ENCODE measurements at places on chromosomes 2 and 18.

GRCh38 chr18:74895686-74896085 lies 298.0 kb downstream of the ZNF407 start:
- no peak for DNase-seq

DNA sequence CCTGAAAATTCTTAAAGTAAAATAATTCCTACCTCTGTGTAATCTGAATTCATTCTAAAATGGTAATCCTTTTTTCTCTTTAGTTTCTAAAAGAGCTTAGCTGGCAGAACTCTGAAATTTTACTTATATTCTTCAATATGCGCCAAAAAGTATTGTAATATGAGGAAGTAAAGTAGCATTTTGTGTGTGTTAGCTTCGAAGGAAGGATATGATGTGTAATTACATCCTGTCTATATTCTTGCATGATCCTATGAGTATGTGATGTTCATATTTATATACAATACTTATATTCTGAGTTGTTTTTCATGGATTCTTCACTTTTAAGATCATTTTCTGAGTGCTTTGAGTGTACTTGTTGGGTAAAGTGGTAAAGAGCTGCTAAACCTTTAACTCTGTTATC lies 402.9 kb upstream of the PKDCC start:
- no peak for DNase-seq

DNA sequence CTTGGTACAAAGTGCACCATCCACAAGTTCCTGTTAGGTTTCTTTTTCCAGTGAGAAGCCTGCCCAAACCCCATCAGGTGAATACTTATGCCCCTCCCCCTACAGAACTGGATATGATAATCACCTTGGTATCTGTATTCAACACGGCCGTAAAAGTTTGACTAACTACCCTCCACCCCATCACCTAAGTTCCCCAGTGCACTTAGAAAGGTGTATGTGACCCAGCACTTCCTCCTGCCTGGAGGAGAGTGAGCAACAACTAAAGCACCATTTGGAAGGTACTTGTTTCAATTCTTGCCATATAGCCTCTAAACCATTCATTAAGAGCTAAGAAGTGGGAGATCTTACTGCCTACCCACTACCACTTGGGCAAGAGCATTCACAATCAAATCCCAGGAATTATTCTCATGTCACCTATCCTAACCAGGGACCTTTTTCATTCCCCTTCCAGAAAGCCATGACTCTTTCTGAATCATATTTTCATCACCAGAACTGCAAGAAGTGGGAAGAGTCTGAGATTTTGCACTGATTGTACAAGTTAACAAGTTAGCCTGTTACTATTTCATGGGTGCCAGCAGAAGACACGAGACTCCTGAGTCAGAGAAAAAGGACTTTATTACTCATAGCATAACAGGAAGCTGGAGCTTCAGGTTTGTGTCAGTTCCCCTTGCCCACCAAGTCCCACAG lies 53.5 kb upstream of the NDUFV2 start:
- DNase-seq, result no peak

DNA sequence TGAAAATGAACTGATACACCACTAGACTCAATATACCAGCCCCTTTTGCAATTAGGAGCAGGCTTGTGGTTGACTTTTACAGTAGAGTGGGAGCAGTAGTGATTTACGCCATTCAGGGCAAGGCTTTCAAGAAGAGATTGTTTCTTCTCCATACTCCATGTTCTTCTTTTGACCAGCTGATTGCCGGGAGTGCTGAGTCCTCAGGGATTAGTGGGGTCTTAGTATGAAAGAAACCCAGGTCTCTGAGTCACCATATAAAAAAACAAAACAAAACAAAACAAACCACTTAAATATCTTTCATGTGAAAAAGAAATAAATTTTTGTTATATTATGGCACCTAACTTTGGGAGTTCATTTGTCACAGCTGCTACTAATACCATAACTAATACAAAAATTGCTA lies 465.6 kb upstream of the TRIB2 start:
- DNase-seq, result no peak

DNA sequence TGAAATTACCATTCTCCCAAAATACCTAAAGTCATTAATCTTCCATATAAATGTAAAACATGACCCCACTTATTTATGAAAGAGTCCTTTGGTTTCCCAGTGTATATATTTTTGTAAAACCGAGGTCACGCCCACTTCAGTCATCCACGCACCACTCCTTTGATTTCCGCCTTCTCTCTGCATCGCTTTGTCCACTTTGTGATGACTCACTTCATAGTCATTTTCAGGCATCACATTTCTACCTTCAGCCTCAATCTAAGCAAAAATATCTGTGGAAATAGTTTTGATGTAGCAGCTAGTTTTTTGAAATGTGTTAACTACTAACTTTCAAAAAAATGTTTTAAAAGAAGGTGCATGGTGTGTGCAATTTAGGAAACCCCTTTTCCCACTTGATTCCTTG lies 793.5 kb upstream of the SOX11 start:
- DNase-seq, result peak; percentile 20

GRCh38 chr2:233048569-233049193 lies 11.5 kb upstream of the INPP5D start:
- no peak for DNase-seq

- no peak for DNase-seq
Observed at GRCh38 chr18:36274083-36274715, 23.3 kb upstream of the FHOD3 start.
